Regular cardiac myocyte (primary cell): ENCODE measurements at places on chromosomes 4 and X. TPM values are rescaled to one million over a fixed set of nuclear protein-coding genes. Genes with fewer than 3 reads are reported as not detected.

FRAS1 gene
- 0.77 and 5.4 TPM in 2 replicates for total RNA-seq

PABPC1L2A gene
- total RNA-seq: not detected in 2 replicates

ZFYVE28 gene
- total RNA-seq: 8.8 and 11.3 TPM in 2 replicates

NUP62CL gene
- total RNA-seq: not detected in 2 replicates

C1QTNF7 gene
- 0.58 and 1.4 TPM in 2 replicates for total RNA-seq

FAM9C gene
- not detected in 2 replicates for total RNA-seq

CHRDL1 gene
- under 0.01 and 0.19 TPM in 2 replicates for total RNA-seq

TMPRSS11D gene
- total RNA-seq: not detected in 2 replicates

AADAT gene
- 2.0 and 3.8 TPM in 2 replicates for total RNA-seq
